NCI-H187 (cell line): ENCODE measurements at places on chromosomes 12 and 14.

- no peak for DNase-seq
Measured at GRCh38 chr12:24688601-24689000, 260.3 kb downstream of the BCAT1 start.

DNA sequence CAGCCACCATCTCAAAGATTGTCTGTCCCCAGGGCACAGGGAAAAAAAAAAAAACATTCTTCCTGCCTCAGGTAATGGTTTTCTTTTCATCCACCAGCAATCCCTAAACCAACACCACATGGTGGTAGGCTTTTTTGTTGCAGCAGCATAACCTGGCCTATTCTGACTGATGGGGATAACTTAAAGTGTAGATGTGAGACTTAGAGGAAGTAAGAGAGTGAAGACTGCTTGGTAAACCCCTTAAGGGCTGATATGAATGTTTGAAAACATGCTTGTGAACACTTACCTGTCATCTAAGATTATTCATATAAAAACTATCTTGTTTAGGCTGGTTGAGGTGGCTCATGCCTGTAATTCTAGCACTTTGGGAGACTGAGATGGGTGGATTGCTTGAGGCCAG is 130.2 kb upstream of the RAP1B start:
- no peak for DNase-seq

DNA sequence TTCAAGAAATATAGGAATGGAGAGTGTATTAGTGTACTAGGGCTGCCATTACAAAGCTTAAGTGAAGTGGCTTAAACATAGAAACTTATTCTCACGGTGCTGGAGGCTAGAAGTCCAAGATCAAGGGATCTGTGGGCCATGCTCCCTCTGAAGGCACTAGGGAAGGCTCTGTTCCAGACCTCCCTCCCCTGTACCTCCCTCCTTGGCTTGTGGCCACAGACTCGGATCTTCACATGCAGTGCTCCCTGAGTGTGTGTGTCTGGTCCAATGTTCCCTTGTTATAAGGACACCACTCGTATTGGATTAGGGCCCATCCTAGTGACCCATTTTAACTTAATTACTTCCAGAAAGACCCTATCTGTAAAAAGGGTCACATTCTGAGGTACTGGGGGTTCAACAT is 225.6 kb downstream of the VRK1 start:
- DNase-seq, result no peak

DNA sequence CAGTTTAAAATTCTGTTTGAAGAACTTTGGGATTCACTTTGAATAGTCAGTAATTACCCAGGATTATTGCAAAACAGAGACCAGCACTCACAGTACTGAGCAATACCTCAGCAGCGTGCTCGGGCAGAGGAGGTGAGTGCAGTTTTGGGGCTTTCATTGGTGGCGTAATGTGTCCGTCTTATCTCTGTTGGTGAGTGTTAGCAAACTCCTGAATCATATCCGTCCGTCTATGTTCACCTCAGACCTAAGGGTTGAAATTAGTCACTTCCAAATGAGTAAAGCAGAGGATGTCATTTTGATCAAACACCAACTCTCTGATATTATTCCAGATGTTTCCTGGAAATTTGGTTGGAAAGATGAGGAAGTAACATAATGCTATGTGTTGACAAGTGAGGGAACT is 82.8 kb downstream of the BORCS5 start:
- no peak for DNase-seq
